ENCODE measurements at places on chromosomes 5 and 9.
A peak's percentile ranks its signal among the peaks of the same experiment; 100 is the strongest.

DNA sequence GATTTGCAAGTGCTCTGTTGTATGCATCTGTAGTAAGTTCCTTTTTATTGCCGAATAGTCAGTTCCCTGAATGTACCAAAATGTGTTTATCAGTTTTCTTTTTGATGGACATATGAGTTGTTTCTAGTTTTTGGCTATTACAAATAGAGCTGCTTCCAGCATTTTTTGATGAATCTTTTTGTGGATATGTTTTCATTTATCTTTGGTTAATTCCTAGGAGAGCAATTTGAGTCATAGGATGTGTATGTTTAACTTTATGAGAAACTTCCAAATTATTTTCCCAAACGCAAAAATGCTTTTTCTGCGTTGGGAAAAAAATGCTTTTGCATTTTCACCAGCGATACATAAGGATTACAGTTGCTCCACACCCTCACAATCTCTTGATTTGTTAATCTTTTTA lies 287.7 kb downstream of the FER start:
- no peak for ATAC-seq
- no peaks in the 10 kb centered on the region for H3K4me1 ChIP-seq
- no peak overlapping the region for H3K27ac ChIP-seq
- H3K36me3 ChIP-seq: no peaks in the 10 kb centered on the region
- no peak overlapping the region for H3K4me3 ChIP-seq

- no peak overlapping the region for H3K4me3 ChIP-seq
- H3K4me1 ChIP-seq: no peaks in the 10 kb centered on the region
- no peaks in the 10 kb centered on the region for H3K36me3 ChIP-seq
These were observed 779.9 kb upstream of the ACO1 start for GRCh38 chr9:31604531-31604930.

DNA sequence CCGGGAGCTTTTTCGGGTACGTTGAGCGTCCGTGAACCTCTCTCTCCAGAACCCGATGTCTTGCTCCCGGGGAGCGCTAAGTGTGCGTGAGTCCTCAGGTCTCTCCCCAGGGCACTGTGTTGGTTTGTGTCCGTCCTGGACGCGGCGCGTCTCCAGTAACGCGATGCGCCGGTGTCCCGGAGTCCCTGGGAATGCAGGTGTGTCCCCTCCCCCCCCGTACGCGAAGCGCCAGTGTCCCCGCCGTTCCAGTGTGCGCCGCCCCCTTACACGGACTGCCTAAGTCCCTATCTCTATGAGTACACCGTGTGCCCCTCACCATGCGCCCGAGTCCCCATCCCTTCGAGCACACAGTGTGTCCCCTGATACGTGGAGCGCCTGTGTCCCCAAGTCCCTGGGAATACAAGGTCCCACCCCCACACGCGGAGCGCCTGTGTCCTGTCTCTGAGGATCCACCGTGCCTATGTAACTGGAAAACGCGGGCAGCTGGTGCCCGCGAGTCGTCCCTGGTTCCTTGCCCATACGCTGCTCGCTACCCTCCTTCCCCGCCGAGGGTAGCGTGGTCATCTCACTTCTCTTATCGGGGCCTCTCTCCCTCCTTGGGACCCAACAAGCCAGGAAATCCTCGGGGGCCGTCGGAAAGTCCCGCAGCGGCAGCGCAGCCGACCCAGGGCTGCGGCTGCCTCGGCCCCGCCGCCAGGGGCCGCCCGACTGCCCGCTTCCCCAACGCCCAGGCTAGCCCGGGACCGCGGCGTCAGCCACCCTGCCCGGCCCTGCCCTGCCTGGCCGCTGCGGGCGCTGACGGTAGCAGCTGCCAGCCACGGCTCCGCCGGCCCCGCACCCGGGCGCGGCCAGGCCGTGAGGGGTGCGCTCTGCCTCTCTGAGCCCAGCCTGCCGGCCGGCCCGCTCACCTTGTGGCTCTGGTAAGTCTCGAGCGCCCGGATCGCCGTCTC lies 709 bp downstream of the ELL2 start:
- H3K4me3 ChIP-seq: peak overlapping the region; percentile 95
- ATAC-seq: peak; percentile 79
- peaks cover 7% of the 10 kb centered on the region for H3K4me1 ChIP-seq
- H3K27me3 ChIP-seq: no peaks in the 10 kb centered on the region
- no peaks in the 10 kb centered on the region for H3K36me3 ChIP-seq

GRCh38 chr5:74767579-74767913 lies 497 bp downstream of the NSA2 start:
- H3K36me3 ChIP-seq: no peaks in the 10 kb centered on the region
- peak; percentile 24 for ATAC-seq
- peaks cover 18% of the 10 kb centered on the region for H3K4me1 ChIP-seq

GRCh38 chr9:121587863-121588262 lies 63.6 kb upstream of the DAB2IP start:
- no peak overlapping the region for H3K27ac ChIP-seq
- H3K4me1 ChIP-seq: peaks cover 16% of the 10 kb centered on the region
- no peaks in the 10 kb centered on the region for H3K27me3 ChIP-seq
- H3K36me3 ChIP-seq: peaks cover 18% of the 10 kb centered on the region
- no peak overlapping the region for H3K4me3 ChIP-seq
- no peak for ATAC-seq

- H3K27me3 ChIP-seq: no peaks in the 10 kb centered on the region
- H3K4me1 ChIP-seq: no peaks in the 10 kb centered on the region
- H3K4me3 ChIP-seq: no peak overlapping the region
- ATAC-seq: no peak
- no peaks in the 10 kb centered on the region for H3K36me3 ChIP-seq
These were observed 814.2 kb upstream of the ZNF608 start for GRCh38 chr5:125560476-125561225.

DNA sequence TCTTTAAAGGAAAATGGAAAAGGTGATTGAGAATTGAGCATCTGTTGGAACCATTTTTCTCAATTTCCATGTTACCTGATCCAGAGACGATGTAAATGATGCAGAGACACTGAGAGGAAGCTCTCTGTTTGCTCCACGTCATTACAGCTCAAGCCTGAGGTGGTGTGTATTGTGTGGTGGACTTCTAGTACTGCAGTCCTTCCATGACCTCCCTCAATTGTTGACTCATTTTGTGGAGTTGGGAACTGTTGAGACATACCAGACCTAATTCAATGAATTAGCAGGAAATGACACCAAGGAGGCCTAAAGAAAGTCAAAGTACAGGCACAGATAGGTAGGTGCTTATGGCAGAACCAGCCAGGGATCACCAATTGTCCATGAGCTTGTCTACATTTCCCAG lies 15.6 kb upstream of the LVRN start:
- H3K4me1 ChIP-seq: no peaks in the 10 kb centered on the region
- no peaks in the 10 kb centered on the region for H3K27me3 ChIP-seq
- no peak overlapping the region for H3K27ac ChIP-seq
- ATAC-seq: no peak

DNA sequence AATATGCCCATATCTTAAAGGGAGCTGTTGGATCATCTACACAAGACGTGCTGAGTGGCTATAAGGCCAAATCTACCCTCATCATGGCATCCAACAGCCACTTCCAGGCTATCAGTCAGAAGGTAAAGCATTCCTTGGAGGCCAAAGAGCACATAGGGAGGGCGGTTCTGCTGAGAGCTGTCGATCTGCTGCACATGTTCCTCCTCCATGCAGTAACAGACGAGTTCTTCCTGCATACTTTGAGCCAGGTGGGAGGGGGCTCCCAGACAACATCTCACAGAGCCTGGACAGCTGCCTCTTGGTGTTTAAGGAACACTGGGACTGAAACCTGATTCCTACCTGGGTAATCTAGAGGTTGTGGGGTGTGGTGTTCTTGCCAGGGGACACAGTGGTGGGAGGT lies 93.3 kb upstream of the RAI14 start:
- H3K4me1 ChIP-seq: no peaks in the 10 kb centered on the region
- no peaks in the 10 kb centered on the region for H3K36me3 ChIP-seq
- H3K27me3 ChIP-seq: no peaks in the 10 kb centered on the region
- H3K4me3 ChIP-seq: no peak overlapping the region

- no peak overlapping the region for H3K4me3 ChIP-seq
- no peaks in the 10 kb centered on the region for H3K36me3 ChIP-seq
- H3K27ac ChIP-seq: no peak overlapping the region
These were observed 7.5 kb upstream of the POU5F2 start for GRCh38 chr5:93748875-93749397.

GRCh38 chr9:91150998-91151717 lies 210.6 kb downstream of the AUH start:
- H3K36me3 ChIP-seq: no peaks in the 10 kb centered on the region
- no peaks in the 10 kb centered on the region for H3K27me3 ChIP-seq
- H3K4me1 ChIP-seq: no peaks in the 10 kb centered on the region
- H3K27ac ChIP-seq: no peak overlapping the region
- peak; percentile 59 for ATAC-seq

GRCh38 chr5:56813302-56813701 lies 2.0 kb upstream of the MAP3K1 start:
- H3K27me3 ChIP-seq: no peaks in the 10 kb centered on the region
- no peak for ATAC-seq
- no peak overlapping the region for H3K4me3 ChIP-seq
- no peaks in the 10 kb centered on the region for H3K4me1 ChIP-seq
- H3K27ac ChIP-seq: no peak overlapping the region

GRCh38 chr9:15403155-15403554 lies 19.5 kb upstream of the SNAPC3 start:
- H3K27me3 ChIP-seq: no peaks in the 10 kb centered on the region
- no peaks in the 10 kb centered on the region for H3K4me1 ChIP-seq
- no peaks in the 10 kb centered on the region for H3K36me3 ChIP-seq
- no peak for ATAC-seq
- no peak overlapping the region for H3K27ac ChIP-seq
- H3K4me3 ChIP-seq: no peak overlapping the region

GRCh38 chr5:43802119-43802518 lies 199.1 kb downstream of the NNT start:
- no peaks in the 10 kb centered on the region for H3K27me3 ChIP-seq
- no peak overlapping the region for H3K4me3 ChIP-seq
- no peak overlapping the region for H3K27ac ChIP-seq
- H3K36me3 ChIP-seq: no peaks in the 10 kb centered on the region

DNA sequence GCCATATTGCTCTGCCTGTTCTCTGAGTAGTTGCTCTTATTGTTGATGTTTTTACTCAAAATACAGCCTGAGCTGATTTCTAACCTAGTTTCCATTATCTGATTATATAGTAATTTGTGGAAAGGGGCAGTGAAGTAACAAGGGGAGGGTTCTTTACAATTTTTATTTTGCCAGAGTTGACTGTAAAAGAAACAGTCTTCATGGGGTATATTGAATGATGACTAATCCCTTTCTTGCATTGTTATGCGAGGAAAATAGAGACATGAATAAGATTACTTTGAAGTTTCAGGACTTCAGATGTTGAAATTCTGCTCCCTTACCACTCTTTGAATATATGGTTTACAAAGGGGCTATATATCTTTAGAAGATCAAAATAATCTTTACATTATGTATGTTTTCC lies 9.1 kb upstream of the LRRC70 start:
- no peaks in the 10 kb centered on the region for H3K27me3 ChIP-seq
- no peak for ATAC-seq
- H3K36me3 ChIP-seq: peaks cover 30% of the 10 kb centered on the region
- no peak overlapping the region for H3K27ac ChIP-seq
- H3K4me1 ChIP-seq: no peaks in the 10 kb centered on the region
- no peak overlapping the region for H3K4me3 ChIP-seq

- H3K36me3 ChIP-seq: no peaks in the 10 kb centered on the region
- no peaks in the 10 kb centered on the region for H3K27me3 ChIP-seq
- no peak overlapping the region for H3K4me3 ChIP-seq
- no peak overlapping the region for H3K27ac ChIP-seq
- peaks cover 10% of the 10 kb centered on the region for H3K4me1 ChIP-seq
- ATAC-seq: no peak
These were observed 25.1 kb downstream of the ACSL6 start for GRCh38 chr5:131986161-131986912.

DNA sequence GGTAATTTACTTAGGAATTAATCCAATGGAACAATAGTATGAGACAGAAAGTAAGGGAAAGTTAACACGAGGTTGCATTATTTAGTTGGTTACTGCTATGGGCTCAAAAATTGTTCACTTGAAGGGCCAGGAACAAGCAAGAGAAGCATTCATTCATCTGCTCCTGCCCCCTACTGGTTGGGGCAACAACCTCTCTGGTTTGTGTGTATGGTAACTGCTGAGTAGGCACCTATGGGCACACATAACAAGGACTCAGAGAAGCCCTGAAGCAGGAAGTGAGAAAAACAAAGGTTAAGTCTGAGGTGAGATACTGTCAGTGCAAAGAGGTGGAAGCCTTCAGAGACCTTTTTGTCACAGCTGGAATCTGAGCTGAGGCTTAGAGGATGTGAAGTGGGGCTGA lies 34.4 kb upstream of the RANBP6 start:
- H3K27me3 ChIP-seq: peaks cover 35% of the 10 kb centered on the region
- no peak overlapping the region for H3K27ac ChIP-seq
- H3K4me3 ChIP-seq: no peak overlapping the region
- H3K36me3 ChIP-seq: no peaks in the 10 kb centered on the region
- ATAC-seq: no peak
- H3K4me1 ChIP-seq: no peaks in the 10 kb centered on the region

DNA sequence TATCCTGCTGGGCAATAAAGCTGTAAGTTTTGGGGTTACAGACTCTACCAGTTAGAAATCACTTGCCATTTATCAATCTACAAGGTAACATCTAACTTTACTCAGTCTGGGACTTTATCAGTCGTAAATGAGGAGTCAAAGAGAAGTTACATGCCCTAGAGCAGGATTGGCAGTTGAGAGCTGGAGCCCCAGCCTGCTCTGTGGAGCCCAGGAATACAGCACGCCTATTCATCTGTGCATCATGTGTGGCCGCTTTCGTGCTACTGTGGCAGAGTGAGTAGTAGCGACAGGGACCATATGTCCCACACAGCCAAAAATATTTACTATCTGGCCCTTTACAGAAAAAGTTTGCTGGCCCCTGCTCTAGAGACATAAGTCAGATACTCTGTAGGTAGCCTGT lies 152.5 kb upstream of the NTRK2 start:
- H3K4me1 ChIP-seq: no peaks in the 10 kb centered on the region
- H3K4me3 ChIP-seq: no peak overlapping the region
- no peaks in the 10 kb centered on the region for H3K36me3 ChIP-seq
- H3K27me3 ChIP-seq: peaks cover 5% of the 10 kb centered on the region

- H3K36me3 ChIP-seq: no peaks in the 10 kb centered on the region
- no peaks in the 10 kb centered on the region for H3K4me1 ChIP-seq
- H3K27ac ChIP-seq: no peak overlapping the region
These were observed 456.3 kb downstream of the HINT1 start for GRCh38 chr5:130708754-130709153.

DNA sequence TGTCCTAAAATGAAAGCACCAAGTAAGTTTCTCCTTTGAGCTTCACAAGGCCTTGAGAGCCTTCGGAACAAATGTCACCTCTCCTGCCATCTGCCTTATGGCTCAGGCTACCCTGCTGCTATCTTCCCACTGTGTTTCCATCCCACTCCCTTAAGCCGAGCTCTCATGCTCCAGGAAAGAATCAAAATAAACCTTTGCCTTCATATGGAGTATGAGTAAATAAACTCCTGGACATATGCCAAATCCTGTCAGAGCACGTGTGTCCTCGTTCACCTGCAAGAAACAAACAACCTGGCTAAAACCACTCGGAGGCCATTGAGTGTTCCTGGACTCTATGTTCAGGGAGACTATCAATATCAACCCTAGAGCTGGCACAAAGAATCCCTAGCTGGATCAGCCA lies 122.3 kb upstream of the CCDC112 start:
- no peak overlapping the region for H3K4me3 ChIP-seq
- no peak overlapping the region for H3K27ac ChIP-seq
- ATAC-seq: no peak
- H3K27me3 ChIP-seq: no peaks in the 10 kb centered on the region

- H3K27me3 ChIP-seq: peaks cover 5% of the 10 kb centered on the region
- H3K4me3 ChIP-seq: no peak overlapping the region
- no peak for ATAC-seq
- H3K36me3 ChIP-seq: no peaks in the 10 kb centered on the region
- no peak overlapping the region for H3K27ac ChIP-seq
These were observed 36.8 kb upstream of the SEMA4D start for GRCh38 chr9:89534515-89535287.

GRCh38 chr5:74149395-74149794 lies 491.1 kb downstream of the ENC1 start:
- H3K27me3 ChIP-seq: no peaks in the 10 kb centered on the region
- H3K4me3 ChIP-seq: no peak overlapping the region
- no peaks in the 10 kb centered on the region for H3K36me3 ChIP-seq
- H3K27ac ChIP-seq: peak overlapping the region; percentile 20
- peaks cover 42% of the 10 kb centered on the region for H3K4me1 ChIP-seq
- no peak for ATAC-seq

Measured in gastroesophageal sphincter (tissue), 4 donors.